ENCODE measurements at places on chromosomes 2 and 18.

- no peak for DNase-seq
- H3K27me3 ChIP-seq, result no peaks in the 10 kb centered on the region
- no peak overlapping the region for H3K4me3 ChIP-seq
- no peak overlapping the region for H3K27ac ChIP-seq
These were observed 162.4 kb downstream of the LRP1B start for GRCh38 chr2:141968433-141968832.

GRCh38 chr18:58499527-58500221 is 129.2 kb downstream of the ALPK2 start:
- peaks cover 21% of the 10 kb centered on the region for H3K27me3 ChIP-seq
- H3K36me3 ChIP-seq, result no peaks in the 10 kb centered on the region

DNA sequence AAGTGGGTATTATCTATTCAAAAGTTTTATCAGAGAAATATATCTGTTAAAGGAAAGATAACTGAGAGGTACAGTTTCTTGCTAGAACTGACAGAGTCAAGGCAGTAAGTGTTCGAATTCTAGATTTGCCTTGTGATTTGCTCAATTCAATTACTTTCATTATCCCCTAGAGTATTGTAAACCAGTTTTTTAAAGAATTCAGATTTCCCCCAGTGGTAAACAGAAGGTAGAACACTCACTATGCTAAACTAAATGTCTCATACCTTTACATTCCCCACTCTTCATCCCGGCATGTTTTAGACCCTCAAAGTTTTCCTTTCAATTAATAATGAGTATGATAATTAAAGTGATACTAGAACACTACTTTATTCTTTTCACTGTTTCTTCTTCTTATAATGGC is 28.6 kb downstream of the TTC21B start:
- peaks cover 67% of the 10 kb centered on the region for H3K36me3 ChIP-seq
- no peak for DNase-seq
- H3K27me3 ChIP-seq, result no peaks in the 10 kb centered on the region
- no peak overlapping the region for H3K4me3 ChIP-seq
- H3K4me1 ChIP-seq, result no peaks in the 10 kb centered on the region

DNA sequence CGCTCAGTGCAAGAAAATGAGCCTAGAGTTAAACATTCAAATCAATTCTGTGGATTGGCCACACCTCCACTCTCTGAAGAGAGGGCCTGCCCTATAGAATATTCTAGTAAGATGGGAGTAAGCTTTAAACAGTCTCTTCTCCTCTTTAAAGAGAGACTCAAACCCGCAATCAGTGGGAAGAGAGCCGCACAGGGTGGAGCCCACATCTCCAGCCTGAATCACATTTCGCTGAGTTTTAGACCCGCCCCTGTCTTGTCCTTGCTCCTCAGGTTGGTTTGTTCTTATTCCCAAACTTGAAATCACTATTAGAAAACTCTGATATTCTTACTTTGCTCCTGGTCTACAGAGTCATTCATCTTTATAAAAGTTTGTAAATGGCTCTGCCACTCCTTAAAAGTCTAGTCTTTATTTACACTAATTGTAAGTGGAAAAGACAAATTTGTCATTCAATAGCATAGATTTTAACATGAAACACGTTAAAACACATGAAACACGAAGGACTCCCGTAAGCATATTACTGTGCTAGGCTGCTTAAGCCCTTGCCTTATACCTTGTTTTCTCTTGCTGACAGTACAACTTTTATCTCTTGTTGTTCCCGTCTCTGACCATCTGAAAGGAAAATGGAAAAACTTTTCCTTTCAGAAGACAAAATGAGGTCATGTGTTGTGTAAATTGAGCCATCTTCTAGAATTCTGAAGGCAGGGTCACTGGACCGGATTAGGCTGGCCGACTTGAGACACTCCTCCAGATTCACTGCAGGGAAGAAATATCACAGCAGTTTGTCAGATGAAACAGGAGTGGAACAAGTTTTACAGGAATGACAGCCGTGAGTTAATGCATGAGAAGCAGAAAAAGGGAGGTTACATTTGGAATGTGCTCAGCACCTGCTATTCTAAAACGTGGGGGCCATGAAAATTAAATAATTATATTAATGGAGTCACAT is 5.6 kb downstream of the DSC1 start:
- H3K27ac ChIP-seq, result no peak overlapping the region
- no peaks in the 10 kb centered on the region for H3K27me3 ChIP-seq
- H3K4me1 ChIP-seq, result no peaks in the 10 kb centered on the region
- DNase-seq, result peak; percentile 37
- no peaks in the 10 kb centered on the region for H3K36me3 ChIP-seq

DNA sequence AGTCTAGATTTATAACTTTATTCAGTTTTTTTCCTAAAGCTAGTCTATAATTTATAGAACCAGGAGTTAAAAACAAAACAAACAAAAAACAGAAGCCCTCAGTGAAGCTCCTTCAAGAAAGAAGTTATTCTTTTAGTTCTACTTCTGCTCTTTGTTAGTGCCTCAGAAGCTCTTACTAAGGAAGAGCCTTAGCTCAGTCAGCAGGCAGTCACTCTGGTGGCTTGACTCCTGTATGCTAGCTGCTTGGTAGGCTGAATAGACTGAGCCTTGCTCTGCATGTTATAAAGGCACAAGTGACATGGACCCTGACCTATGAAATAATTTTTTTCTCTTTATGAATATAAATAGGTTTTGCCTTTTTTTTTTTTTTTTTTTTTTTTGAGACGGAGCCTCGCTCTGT is 24.8 kb downstream of the NCOA1 start:
- no peak for DNase-seq
- no peak overlapping the region for H3K4me3 ChIP-seq
- no peaks in the 10 kb centered on the region for H3K27me3 ChIP-seq
- no peaks in the 10 kb centered on the region for H3K36me3 ChIP-seq

GRCh38 chr2:157933160-157933920 is 57.2 kb upstream of the ACVR1 start:
- H3K27ac ChIP-seq, result no peak overlapping the region
- peaks cover 21% of the 10 kb centered on the region for H3K4me1 ChIP-seq
- no peak for DNase-seq
- no peaks in the 10 kb centered on the region for H3K27me3 ChIP-seq

DNA sequence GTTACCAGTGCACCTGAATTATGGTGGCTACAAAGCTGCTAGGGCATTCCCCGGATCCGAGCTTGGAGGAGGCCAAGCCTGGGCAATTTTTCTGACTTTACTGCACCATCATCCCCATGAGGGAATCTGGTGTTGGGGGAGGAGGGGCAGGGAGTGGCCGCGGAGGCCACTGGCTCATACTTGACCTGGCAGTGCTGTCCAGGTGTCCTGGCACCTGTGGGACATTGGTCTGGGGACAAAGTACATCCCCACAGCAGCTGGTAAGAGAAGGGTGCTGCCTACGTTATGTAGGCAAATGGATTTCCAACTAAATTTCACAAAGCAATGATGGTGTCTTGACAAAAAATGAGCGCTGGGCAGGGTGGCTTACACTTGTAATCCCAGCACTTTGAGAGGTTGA is 48.3 kb downstream of the KLHL29 start:
- H3K36me3 ChIP-seq, result no peaks in the 10 kb centered on the region
- peaks cover 57% of the 10 kb centered on the region for H3K27me3 ChIP-seq
- DNase-seq, result no peak
- H3K4me3 ChIP-seq, result no peak overlapping the region

GRCh38 chr2:75596784-75597183 is 36.0 kb upstream of the EVA1A start:
- DNase-seq, result no peak
- H3K4me1 ChIP-seq, result no peaks in the 10 kb centered on the region
- H3K4me3 ChIP-seq, result no peak overlapping the region
- no peaks in the 10 kb centered on the region for H3K36me3 ChIP-seq

DNA sequence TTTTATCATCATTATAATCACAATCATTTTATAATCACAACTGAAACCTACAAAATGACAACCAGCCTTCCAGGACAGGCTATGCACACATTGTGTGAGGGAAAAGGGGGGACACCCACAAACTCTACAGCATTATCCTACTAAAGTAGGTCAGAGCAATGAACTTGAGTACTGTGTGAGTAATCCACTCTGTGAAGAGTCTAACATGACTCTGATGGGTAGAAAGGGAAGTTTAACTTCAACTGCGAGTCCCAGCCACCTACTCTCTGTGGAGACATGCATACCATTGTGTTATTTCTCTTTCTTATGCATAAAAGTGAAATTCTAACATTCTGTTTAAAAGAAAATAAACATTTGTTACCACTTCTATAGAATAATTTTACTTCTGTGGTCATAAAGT is 177.9 kb downstream of the ZNF516 start:
- H3K27me3 ChIP-seq, result peaks cover 3% of the 10 kb centered on the region
- no peaks in the 10 kb centered on the region for H3K36me3 ChIP-seq

DNA sequence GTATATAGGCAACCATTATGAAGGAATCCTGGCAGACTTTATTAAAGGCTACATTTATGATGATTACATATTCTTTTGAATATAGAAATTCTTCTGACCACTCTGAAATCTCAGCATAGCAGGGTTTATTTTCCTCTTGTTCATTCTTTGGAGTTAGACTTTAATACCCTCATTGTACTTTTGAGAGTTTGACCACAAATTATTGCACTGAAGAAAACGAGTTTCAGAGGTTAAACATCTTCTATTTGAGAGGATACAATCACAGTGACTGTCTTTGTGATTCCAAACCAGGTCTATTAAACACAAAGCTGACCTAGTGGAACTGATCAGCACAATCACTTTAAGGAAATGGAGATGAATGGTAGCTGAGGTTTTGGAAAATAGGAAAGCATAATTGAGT is 71.3 kb downstream of the XIRP2 start:
- H3K4me1 ChIP-seq, result no peaks in the 10 kb centered on the region
- no peak overlapping the region for H3K4me3 ChIP-seq
- no peaks in the 10 kb centered on the region for H3K27me3 ChIP-seq
- DNase-seq, result no peak
- H3K36me3 ChIP-seq, result no peaks in the 10 kb centered on the region

GRCh38 chr2:147100406-147101035 is 744.3 kb upstream of the ACVR2A start:
- no peak for DNase-seq
- no peaks in the 10 kb centered on the region for H3K4me1 ChIP-seq
- H3K4me3 ChIP-seq, result no peak overlapping the region
- H3K27ac ChIP-seq, result no peak overlapping the region

- no peaks in the 10 kb centered on the region for H3K27me3 ChIP-seq
- DNase-seq, result no peak
- H3K36me3 ChIP-seq, result no peaks in the 10 kb centered on the region
- peaks cover 3% of the 10 kb centered on the region for H3K4me1 ChIP-seq
- H3K4me3 ChIP-seq, result no peak overlapping the region
- H3K27ac ChIP-seq, result no peak overlapping the region
These were observed 156.1 kb downstream of the BAZ2B start for GRCh38 chr2:159460227-159460626.

DNA sequence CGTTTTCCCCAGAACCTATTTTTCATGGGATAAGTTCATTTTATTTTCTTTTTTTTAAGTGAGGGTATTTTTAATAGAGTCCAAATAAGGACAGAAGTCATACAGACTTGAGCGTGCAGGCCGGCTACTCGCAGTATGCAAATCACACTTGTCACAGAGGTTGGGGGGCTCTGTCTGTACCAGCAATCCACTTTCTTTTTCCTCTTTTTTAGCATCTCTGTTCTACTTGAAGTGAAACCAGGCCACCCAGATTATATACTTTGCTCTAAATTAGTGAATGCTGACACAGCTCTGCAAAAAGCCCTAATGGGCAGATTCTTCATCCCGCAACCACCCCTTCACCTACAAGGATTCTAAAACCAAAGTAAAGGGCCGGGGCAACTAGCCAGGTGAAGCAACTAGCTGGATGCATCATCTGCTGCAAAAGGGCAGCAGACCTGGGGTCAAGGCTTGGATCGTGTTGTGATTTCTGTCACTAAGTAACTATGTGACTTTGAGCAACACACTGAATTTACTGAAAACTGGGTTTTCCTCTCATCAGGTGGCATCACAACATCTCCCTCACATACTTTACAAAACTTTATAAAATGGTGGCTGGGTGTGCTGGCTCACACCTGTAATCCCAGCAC is 18.4 kb downstream of the KDSR start:
- peaks cover 49% of the 10 kb centered on the region for H3K36me3 ChIP-seq
- H3K4me3 ChIP-seq, result no peak overlapping the region
- no peak for DNase-seq
- no peaks in the 10 kb centered on the region for H3K4me1 ChIP-seq
- no peak overlapping the region for H3K27ac ChIP-seq

GRCh38 chr2:163621445-163622004 is 114.3 kb downstream of the FIGN start:
- no peak for DNase-seq
- no peaks in the 10 kb centered on the region for H3K27me3 ChIP-seq
- H3K4me1 ChIP-seq, result no peaks in the 10 kb centered on the region
- no peak overlapping the region for H3K4me3 ChIP-seq

GRCh38 chr2:41101281-41101680 is 649.4 kb upstream of the SLC8A1 start:
- H3K36me3 ChIP-seq, result no peaks in the 10 kb centered on the region
- no peak for DNase-seq
- no peak overlapping the region for H3K4me3 ChIP-seq
- H3K27ac ChIP-seq, result no peak overlapping the region
- H3K27me3 ChIP-seq, result no peaks in the 10 kb centered on the region
- H3K4me1 ChIP-seq, result no peaks in the 10 kb centered on the region

GRCh38 chr2:108026092-108026794 is 39.9 kb downstream of the SLC5A7 start:
- no peaks in the 10 kb centered on the region for H3K27me3 ChIP-seq
- no peaks in the 10 kb centered on the region for H3K36me3 ChIP-seq
- no peak overlapping the region for H3K4me3 ChIP-seq

- H3K4me1 ChIP-seq, result no peaks in the 10 kb centered on the region
- H3K36me3 ChIP-seq, result no peaks in the 10 kb centered on the region
- no peak overlapping the region for H3K27ac ChIP-seq
- no peak for DNase-seq
- no peaks in the 10 kb centered on the region for H3K27me3 ChIP-seq
These were observed 814.9 kb upstream of the NRXN1 start for GRCh38 chr2:51846796-51847195.

- no peak overlapping the region for H3K27ac ChIP-seq
- no peak overlapping the region for H3K4me3 ChIP-seq
- no peaks in the 10 kb centered on the region for H3K4me1 ChIP-seq
These were observed 103.0 kb downstream of the KYNU start for GRCh38 chr2:142980246-142981068.

- no peak for DNase-seq
- H3K27ac ChIP-seq, result no peak overlapping the region
- H3K27me3 ChIP-seq, result no peaks in the 10 kb centered on the region
- no peaks in the 10 kb centered on the region for H3K4me1 ChIP-seq
- no peak overlapping the region for H3K4me3 ChIP-seq
These were observed 6.7 kb upstream of the ACAA2 start for GRCh38 chr18:49819823-49820671.

Measured in K562 (cell line).